ENCODE measurements at places on chromosomes 5 and 9. TPM values are rescaled to one million over a fixed set of nuclear protein-coding genes. Genes with fewer than 3 reads are reported as not detected.

The DDX4 gene
- not detected for total RNA-seq

The TLE4 gene
- 9.8 TPM for total RNA-seq

The SV2C gene
- 0.02 TPM for total RNA-seq

The KLHL3 gene
- 0.28 TPM for total RNA-seq

The IGIP gene
- total RNA-seq = 1.0 TPM

The GRXCR2 gene
- total RNA-seq = not detected

The SLC34A3 gene
- total RNA-seq = not detected

The SLC6A3 gene
- total RNA-seq = 0.37 TPM

The BTNL8 gene
- not detected for total RNA-seq

The ZSWIM6 gene
- 5.9 TPM for total RNA-seq

The ZNF462 gene
- total RNA-seq = 3.6 TPM

The EGFLAM gene
- total RNA-seq = 0.26 TPM

The TMEM215 gene
- total RNA-seq = not detected

The BARHL1 gene
- not detected for total RNA-seq

The ITK gene
- 0.17 TPM for total RNA-seq

The NCBP1 gene
- total RNA-seq = 26.5 TPM

The CYLC2 gene
- not detected for total RNA-seq

The SAXO1 gene
- total RNA-seq = not detected

The IL7R gene
- 0.38 TPM for total RNA-seq

The CCL28 gene
- total RNA-seq = 0.14 TPM

The LIFR gene
- 6.1 TPM for total RNA-seq

The C7 gene
- total RNA-seq = not detected

The RASGEF1C gene
- total RNA-seq = 0.50 TPM

The QRFP gene
- total RNA-seq = not detected

The CARD9 gene
- 1.0 TPM for total RNA-seq

The KIAA0825 gene
- 0.55 TPM for total RNA-seq

The ZNF366 gene
- not detected for total RNA-seq

The EDIL3 gene
- total RNA-seq = 0.31 TPM

The FBXO38 gene
- total RNA-seq = 20.4 TPM

The POU5F2 gene
- not detected for total RNA-seq

The DBH gene
- total RNA-seq = not detected

The PLAC8L1 gene
- total RNA-seq = not detected

The FYB1 gene
- total RNA-seq = 9.7 TPM

The MCC gene
- total RNA-seq = 0.22 TPM

The GFI1B gene
- total RNA-seq = not detected

The NUTM2G gene
- total RNA-seq = not detected

The SLU7 gene
- total RNA-seq = 52.0 TPM

The IFNW1 gene
- total RNA-seq = not detected

The C9 gene
- not detected for total RNA-seq

The MEIKIN gene
- not detected for total RNA-seq

The LTC4S gene
- 0.63 TPM for total RNA-seq

The C9orf152 gene
- total RNA-seq = 0.11 TPM

The BNC2 gene
- total RNA-seq = 4.9 TPM

The OTP gene
- total RNA-seq = 0.12 TPM

The PCDHGA8 gene
- 0.02 TPM for total RNA-seq

The LHX3 gene
- 0.14 TPM for total RNA-seq

The MEGF10 gene
- total RNA-seq = not detected

The FANCC gene
- total RNA-seq = 11.2 TPM
